Midbrain (tissue), 1 donor: ENCODE measurements at places on chromosomes 16 and 17.
A peak's percentile ranks its signal among the peaks of the same experiment; 100 is the strongest.

DNA sequence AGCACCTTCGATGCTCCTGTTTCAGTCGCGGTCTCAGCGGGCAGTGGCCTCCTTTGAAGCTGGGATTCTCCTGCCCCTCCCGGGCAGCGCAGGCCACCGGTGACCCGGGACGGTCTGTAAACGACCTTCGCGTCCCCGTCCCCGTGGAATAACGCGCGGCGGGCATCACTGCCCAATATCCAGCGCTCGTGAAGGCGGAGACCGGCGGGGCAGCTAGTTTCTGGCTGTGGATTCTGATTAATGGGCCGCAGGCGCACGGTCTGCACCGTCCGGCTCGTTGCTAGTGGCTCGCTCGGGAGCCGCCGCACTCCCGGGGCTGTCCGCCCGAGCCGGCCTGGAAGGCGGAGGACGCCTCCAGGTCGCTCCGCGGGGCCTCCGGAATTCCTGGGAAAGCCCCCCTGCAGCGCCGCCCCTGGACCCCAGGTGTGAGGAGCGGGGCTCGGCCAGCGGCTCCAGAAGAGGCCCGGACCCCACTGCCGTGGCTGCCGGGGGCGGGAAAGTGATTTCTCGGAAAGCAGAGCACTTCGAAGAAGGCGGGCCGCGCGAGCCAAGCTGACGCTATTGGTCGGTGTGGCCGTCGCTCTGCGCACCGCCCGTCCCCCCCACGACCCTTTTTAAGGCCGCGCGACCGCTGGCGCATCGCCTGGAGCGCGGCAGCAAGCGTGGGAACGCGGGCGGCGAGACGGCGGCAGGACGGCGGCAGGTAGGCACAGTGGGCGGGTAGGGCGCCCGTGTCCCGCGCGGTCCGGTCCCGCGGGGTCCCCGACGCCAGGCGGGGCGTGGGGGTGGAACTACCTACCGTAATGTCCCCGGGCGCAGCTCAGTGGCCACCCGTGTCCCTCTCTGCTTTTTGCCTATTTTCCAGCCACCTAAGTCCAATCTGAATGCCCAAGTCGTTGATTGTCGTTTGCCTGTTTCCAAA is at the start of gene IRF8:
Gene IRF8 (plus strand): TSS at position 642 of the 922 bp plus-strand sequence. CDS start 3,854 bp downstream, outside the sequence.
- peak; percentile 36 for DNase-seq

GRCh38 chr17:80261159-80261894 is 675 bp downstream of the RNF213 start:
- DNase-seq: peak; percentile 54

GRCh38 chr17:64378890-64379354 is 11.7 kb downstream of the PECAM1 start:
- DNase-seq: no peak

- no peak for DNase-seq
Measured at GRCh38 chr17:78839762-78840529, 668 bp downstream of the USP36 start.

DNA sequence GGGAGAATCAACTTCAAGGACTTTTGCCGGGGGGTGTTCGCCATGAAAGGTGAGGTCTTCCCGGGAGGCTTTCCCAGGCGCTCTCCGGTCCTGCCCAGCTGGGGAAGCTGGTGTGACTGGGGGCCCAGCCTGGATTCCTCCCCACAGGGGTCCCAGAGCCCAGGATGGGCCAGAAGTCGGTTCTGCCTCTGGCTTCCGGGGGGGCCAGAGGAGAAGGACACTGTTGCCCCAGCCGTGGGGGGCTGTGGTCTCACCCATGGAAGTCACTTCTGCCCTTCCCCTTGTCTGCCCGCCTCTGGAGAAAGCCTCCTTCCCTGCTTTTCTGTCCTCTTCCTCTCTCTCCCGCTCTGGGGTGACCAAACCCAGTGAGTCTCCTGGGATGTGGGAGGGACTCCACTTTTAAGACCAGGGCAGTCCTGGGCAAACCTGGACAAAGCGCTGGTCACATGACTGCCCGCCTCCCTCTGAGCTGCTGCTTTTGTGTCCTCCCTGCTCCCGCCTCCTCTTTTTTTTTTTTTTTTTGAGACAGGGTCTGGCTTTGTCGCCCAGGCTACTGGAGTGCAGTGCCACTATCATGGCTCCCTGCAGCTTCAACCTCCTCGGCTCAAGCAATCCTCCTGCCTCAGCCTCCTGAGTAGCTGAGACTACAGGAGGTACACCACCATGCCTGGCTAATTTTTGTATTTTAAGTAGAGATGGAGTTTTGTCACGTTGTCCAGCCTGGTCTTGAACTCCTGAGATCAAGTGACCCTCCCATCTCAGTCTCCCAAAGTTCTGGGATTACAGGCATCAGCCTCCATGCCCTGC is 40.6 kb downstream of the RAB11FIP4 start:
- DNase-seq: no peak

GRCh38 chr16:82943371-82943770 is 316.6 kb downstream of the CDH13 start:
- DNase-seq: no peak

- DNase-seq: no peak
Measured at GRCh38 chr17:56359518-56359917, 206.2 kb downstream of the ANKFN1 start.

- no peak for DNase-seq
Measured at GRCh38 chr17:71398800-71399219, 722.0 kb upstream of the SOX9 start.

DNA sequence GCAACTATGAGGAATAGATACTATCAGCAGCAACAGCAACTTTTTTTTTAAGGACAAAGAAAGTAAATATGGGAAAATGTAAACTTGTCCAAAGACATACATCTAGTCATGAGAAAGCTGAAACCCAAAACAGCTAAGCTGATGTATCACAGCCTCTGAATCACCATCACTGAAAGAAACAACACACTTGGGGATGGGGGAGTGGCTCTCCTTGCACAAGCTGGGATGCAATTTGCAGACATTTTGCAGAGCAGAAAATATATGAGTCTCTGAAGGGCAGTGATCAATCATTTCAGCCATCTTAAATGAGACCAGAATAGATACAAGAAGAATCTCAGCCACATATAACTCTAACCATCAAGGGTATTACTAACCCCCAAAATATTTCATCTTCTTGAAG is 79.1 kb downstream of the GRIN2A start:
- DNase-seq: no peak

GRCh38 chr16:72877374-72878028 is 170.4 kb downstream of the ZFHX3 start:
- no peak for DNase-seq

- peak; percentile 58 for DNase-seq
Measured at GRCh38 chr16:27109666-27110523, 43.2 kb downstream of the C16orf82 start.

DNA sequence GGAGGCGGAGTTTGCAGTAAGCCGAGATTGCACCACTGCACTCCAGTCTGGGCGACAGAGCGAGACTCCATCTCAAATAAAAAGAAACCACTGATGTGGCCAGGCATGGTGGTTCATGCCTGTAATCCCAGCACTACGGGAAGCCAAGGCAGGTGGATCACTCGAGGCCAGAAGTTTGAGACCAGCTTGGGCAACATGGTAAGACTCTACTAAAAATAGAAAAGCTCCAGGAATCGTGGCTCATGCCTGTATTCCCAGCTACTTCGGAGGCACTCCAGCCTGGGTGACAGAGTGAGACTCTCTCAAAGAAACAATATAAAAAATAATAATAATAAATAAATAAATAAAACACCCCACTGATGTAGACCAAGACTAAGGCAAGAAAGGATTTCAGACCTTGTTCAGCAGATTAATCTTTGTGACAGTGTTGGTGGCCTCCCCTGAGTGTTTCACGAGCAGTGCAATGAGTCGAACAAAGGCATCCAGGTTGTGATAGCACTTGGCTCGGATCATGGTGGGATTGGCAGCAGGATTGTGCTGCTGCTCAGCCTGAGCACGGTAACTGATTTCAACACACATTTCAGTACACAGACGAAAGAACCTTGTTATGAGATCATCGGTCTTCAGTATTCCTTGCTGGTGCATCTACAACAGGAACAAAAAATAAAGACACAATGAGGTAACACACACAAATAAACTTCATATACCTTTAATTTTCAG is 18.6 kb downstream of the SETD6 start:
- DNase-seq: no peak

- no peak for DNase-seq
Measured at GRCh38 chr16:74951206-74951605, 33.7 kb downstream of the WDR59 start.

DNA sequence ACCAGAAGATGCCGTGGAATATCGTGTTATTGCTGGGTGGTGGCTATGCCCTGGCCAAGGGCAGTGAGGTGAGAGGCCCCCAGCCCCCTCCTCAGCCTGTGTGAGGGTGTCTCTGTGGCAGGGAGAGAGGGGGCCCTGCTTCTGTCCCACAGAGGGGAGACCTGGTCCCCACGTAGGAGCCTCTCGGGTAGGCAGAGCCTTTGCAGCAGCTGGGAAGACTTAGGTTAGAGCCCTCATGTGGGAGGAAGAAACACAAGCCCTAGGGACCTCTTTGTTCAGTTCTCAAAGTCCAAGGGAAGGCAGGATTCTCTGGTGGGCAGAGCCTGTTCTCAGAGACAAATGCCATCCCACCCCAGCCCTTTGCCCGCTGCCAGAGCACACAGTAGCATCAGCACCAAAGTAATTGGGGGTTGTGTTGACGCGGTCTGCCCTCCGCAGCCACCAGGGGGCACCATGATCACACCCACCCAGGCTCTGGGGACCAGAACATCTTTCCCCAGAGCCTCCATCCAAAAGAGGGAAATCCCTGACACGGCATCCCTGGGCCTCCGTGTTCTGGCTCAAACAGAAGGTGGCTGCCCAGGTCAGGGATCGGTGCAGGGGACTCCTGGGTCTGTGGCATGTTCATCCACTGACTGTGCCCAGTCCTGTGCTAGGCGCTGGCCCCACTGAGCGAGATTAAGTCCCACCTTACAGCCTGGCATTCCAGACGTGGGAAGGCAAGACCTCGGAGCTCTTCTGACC is 11.5 kb upstream of the FOXN1 start:
- peak; percentile 58 for DNase-seq

- no peak for DNase-seq
Measured at GRCh38 chr17:38890410-38890746, 20.5 kb downstream of the LASP1 start.

DNA sequence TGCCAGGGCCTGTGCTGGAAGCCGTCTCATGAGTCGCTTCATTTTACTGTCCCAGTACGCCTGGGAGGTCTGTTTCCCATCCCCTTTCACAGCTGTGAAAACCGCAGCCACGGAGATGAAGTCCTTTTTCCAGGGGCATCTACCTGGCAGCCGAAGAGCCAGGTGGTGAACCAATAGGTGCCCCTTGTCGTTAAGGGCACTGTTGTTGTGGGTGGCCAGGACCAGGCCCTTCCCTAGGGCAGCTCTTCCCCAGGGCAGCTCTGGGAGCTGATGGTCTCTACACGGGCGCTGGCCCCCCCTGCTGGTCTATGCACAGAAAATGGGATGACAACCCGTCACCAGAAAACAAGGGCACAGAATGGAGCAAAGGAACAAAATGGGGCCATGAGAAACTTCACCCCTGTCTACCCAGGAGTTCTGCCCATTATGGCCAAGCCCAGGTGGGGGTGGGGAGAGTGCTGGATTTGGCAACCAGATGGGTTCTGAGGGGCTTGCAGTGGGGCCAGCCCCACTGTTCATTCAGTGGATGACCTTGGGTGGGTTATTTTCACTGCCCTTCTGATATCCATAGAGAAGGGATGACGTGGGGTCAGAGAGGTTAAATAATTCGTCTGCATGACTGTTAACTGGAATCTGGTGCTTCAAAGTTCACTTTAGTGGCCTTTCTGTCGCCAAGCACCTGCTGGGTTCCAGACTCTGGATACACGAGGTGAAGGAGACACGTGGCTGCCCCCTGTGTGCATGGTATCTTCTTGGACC is 11.5 kb downstream of the RMI2 start:
- peak; percentile 43 for DNase-seq

GRCh38 chr16:1002399-1003166 is 21.0 kb downstream of the SOX8 start:
- DNase-seq: no peak

DNA sequence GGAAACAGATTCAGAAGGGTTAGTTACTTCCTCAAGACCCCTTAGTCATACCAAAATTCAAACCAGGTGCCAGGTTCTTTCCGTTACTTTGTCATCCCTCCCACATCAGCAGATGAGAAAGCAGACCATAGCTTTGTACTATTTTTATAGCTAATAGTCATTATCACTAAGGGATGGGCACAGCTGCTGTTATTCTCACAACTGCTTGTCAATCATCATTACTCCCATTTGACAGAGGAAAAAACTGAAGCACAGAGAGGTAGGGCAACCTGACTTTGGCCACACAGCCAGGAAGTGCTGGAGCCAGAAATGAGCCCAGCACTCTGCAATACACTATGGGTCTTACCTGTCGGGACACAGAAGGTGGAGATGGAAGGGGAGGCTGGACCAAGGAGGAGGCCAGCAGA is 30.0 kb downstream of the TEKT5 start:
- no peak for DNase-seq

DNA sequence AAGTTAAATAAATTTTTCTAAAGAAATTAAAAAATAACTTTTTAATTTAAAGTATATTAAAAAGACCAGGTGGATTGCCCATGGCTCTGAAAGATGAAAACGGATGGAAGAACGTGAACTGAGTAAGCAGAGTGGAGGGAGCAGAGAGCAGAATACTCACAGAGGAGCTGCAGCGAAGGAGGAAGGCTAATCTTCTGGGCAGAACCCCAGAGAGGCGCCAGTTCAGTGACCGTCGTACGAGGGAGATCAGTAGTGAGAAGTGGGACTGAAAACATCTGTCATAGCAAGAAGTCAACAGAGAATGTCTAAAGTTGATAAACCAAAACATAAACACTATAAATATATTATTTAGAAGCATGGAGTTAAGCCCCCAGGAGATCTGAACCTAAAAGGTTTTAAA is 34.9 kb downstream of the UBE2G1 start:
- no peak for DNase-seq

DNA sequence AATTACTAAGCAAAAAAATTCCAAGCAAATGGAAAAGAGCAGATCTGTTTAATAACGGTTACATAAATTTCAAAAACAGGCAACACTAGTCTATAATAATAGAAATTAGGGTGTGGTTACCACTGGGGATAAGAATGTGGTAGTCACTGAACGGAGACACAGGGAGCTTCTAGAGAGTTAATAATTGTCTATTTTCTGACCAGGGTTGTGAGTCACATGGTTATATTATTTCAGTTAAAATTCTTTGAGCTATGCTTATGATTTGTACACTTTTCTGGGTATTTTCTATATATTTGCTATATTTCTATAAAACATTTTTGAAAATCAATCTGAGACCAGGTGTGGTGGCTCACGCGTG is 433.9 kb upstream of the MAF start:
- no peak for DNase-seq

- no peak for DNase-seq
Measured at GRCh38 chr17:3755335-3756030, 31.8 kb downstream of the HASPIN start.
